ENCODE measurements at places on chromosomes 11 and 22. TPM values are rescaled to one million over a fixed set of nuclear protein-coding genes. Genes with fewer than 3 reads are reported as not detected.
A peak's percentile ranks its signal among the peaks of the same experiment; 100 is the strongest.

Gene CATSPER1
- total RNA-seq = not detected

Gene SRSF8
- 20.4 TPM for total RNA-seq

DNA sequence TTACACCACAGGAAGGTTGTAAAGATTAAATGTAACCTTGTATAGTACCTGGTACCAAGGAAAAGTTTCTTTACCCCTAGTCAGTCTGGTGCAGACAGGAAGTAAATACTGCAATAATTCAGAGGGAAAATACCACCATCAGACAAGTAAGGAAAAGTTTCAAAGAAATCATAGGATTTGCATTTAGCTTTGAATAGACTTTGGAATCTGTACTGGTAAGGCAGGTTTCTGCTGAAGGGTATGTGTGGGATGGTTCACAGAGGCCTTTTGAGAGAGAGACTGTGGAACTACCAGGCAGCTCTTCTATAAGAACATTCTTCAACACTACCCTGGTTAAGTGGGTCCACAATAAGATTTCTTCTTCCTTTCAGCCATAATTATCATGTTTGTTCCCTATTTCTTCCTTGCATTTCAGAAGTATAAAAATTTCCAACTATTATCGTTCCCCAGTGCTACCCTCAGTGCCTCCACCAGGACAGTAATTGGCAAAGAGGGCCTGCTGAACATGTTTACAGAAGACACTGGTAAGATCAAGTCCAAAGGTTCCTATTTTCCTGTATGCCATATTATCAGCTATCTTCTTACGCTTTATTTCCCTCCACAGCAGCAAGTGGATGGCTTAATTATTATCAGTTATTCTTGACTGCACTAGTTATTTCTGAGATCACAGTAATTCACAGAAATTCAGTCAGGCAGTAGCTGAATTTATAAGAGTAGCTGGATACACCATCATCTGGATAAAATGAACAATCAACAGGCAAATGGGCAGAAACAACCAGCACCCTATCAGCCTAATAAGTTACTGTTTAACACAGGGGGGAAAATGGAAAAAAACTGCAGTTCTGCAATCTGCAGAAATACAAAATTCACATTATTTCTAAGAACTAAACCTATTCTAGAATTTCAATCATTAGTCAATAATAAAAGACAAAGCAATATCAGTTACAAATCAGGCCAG is 48.5 kb downstream of the PITPNB start:
- no peak for DNase-seq

DNA sequence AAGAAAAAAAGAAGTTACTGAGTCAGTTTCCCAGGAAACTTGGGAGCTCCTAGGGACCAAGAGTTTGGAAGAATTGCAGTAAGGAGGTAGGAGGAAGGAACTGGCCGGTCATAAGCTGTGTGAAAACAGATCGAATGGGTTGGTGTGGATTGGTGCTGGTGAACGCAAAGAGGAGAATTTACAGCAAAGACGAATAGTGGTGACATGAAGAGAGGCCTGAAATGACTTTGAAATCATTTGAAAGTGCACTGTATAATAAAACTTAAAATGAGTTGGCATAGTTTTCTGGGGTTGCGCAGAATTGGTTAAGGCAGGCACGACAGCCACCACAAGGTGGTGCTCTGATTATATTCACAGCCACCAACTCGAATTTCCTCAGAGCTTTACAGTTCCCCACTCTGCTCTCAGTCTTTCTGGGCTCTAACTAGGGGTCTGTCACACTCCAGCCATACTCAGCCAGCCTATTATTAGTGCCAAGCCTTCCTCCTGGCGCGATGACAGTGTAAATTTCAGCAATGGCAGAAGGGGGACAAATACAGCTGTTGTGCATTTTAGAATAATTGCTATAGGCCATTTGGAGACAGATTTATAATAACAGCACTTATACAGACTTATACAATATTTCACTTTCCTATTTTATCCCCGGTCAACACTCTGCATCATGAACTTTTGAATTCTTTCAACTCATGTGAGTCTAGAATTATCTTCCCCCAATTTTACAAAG is 8.3 kb upstream of the HTR3B start:
- peak; percentile 58 for DNase-seq

DNA sequence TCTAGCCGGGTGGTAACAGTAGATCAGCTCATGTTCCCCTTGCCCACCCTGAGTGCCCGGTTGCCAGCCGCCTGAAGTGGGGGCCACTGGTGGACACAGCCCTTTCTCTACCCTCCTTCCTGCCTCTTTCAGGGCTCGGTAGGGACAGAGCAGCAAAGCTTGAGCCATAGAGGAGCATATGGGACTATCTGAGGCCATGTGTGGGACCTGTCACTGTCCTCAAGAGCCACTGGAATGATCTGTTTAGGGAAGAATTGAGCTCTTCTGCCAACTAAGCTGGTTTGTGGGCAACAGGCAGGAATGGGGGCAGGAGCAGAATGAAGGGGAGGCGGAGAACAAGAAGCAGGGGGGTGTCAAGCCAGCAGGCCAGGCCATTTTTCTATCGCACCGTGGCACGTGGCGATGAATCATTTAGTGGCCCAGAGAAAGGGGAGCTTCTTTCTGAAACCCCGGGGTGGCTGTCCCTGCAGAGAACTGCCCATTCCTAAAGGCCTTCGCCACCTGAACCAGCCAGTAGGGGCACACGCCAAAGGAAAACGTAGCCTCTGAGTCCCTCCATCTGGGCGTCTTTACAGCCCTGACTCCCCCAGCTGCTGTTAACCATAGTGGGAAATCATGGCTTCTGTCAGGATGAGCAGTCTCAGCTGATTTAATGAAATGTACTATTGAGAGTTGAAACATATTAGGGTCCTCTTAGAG is 8.8 kb downstream of the ASPHD2 start:
- DNase-seq = no peak

- peak; percentile 23 for DNase-seq
These were observed 540 bp downstream of the PPARA start for GRCh38 chr22:46150655-46151477.

- peak; percentile 41 for DNase-seq
These were observed 63.3 kb downstream of the TRIM44 start for GRCh38 chr11:35725885-35726284.

Measured in lung microvascular endothelial cell (primary cell).